ENCODE measurements at places on chromosomes 3 and 15. TPM values are rescaled to one million over a fixed set of nuclear protein-coding genes. Genes with fewer than 3 reads are reported as not detected.
A peak's percentile ranks its signal among the peaks of the same experiment; 100 is the strongest.

STRIT1 gene
- total RNA-seq: not detected

ASB14 gene
- total RNA-seq: not detected

- DNase-seq: no peak
Observed at GRCh38 chr3:154684021-154684420, 254.0 kb upstream of the GPR149 start.

DNA sequence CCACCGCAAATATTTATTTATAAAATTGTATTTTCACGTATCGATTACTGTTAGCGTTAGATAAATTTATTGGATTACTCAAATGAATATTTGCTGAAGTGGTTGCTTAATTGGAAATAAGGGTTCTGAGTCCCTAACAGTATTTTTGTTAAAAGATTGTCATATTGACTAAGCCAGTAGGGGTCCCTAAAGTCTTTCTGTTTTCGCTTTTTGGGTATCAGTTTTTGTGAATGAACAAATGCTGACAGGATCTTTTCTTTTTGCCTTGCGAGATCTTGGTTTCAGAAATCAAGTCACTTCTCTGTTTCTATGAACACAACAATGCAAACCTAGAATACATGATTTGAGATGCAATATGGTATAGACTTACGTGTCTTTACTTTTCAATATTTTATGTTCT lies 7.1 kb downstream of the RAD51 start:
- DNase-seq: no peak

GRCh38 chr3:23389686-23390085 lies 186.6 kb downstream of the UBE2E2 start:
- no peak for DNase-seq

CISH gene
- 13.1 TPM for total RNA-seq

CAPN3 gene
- 42.9 TPM for total RNA-seq

DNA sequence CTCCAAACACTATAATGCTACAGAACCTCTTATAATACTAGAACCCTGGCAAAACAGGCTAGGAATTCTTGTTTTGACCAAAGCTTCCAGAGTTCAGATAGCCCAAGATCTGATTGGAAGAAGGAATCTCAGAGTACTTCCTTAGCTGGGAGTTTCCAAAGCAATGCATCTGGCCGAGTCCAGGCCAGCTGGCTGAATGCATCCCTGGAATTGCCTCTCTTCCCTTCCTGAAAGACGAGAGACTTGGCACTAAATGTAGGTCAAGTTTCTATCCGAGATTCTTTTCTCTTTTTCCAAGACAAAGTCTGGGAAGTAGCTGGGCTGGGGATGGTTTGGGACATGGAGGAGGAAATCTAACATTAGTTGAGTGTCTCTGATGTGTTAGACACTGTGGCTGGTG lies 68.7 kb upstream of the ADPGK start:
- DNase-seq: no peak

DNA sequence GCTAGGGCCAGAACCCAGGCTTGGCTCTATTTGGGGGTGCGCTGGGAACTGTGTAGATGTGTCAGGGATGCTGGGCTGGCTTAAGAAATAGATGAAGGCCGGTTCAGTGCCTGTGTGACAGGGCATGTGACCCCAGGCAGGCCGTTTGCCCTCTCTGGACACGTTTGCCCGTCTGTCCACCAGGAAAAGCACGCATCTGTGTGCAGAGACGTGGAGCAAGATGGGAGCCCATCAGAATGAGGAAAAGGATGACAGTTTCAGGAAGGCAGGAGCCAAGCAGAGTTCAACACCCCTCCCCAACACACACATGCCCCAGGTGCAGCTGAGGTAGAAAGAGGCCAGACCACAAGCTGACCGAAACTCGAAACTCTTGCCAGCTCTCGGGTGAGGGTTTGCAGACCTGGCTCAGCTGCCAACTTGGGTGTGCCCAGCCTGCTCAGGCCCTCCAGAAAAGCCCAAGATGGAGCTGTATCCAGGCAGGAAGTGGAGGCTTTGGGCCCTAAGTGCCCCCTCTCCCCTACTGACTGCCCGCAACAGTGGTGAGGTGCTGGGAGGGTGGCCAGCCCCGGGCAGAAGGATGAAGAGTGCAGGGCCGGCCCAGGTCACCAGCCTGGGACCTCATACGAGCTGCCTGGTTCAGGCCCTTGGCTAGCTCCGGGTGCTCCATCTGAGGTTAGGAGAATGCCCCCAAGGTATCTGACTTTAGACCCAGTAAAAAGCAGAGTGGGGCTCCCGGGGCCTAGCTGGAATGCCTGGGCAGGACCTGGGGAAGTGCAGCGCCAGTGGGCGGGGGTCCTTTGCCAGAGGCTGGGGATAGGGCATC lies 10.2 kb upstream of the MESP1 start:
- no peak for DNase-seq

DNA sequence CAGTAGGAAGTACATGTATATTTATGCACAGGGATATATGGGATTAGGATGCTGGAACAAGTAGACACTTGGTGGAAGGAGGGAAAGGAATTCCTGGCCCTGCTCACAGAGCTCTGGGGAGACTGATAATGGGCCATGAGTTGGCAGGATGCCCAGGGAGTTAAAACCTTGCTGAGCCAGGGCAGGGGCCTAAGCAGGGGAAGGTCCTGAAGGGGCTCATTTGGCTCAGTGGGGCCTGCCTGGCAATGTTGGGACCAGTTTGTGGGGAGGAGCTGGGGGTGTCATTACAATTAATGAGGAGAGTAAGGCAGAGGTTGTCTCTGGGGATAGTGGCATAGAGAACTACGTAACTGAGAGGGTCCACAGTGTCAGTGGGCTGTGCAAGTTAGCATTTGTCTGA lies 124.2 kb upstream of the ADPGK start:
- no peak for DNase-seq

GRCh38 chr3:155771126-155771525 lies 26.3 kb upstream of the PLCH1 start:
- DNase-seq: no peak

DNA sequence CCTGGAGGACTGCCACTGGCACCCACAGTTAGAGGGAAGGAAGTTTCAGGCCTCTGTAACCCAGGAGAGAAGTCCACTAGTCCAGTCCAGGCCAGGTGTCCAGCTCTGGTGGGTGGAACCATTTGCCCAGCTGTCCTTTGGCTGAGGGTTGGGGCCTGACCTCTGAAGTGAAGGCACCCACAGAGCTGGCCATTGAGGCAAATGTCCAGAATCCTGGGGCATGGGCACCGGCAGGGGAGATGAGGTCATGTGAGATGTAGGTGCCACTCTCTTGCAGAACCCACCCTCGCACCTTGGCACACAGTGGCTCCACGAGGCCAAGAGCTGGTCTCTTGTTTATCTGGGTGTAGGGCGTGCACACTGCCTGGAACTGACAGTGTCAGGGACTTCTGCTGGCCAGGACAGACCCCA lies 162.8 kb downstream of the SMAD6 start:
- no peak for DNase-seq

DNA sequence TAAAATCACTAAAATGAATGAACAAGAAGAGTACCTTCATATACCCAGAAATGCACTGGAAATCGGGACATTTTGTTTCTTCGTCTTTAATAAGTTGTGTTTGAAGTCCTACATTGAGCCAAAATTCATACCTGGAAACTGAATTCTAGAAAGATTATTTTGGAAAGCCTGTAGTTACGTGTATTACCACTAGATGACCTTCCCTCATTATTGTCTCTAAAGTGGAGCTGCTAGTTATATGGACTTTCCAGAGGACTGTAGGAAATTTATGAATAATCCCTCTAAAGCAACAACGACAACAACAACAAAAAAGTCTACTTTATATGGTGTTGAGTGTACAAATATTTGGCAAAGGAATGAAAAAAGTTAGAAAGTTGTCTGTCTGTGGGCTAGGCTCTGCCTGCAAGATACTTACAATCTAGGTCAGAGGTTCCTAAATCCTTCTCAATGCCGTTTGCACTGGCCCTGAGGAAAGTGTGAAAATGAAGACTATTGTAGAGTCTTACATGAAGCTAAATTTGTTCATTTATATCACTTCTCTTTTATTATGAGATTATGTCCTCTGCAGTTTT lies 234.8 kb upstream of the NR2E3 start:
- no peak for DNase-seq

DNA sequence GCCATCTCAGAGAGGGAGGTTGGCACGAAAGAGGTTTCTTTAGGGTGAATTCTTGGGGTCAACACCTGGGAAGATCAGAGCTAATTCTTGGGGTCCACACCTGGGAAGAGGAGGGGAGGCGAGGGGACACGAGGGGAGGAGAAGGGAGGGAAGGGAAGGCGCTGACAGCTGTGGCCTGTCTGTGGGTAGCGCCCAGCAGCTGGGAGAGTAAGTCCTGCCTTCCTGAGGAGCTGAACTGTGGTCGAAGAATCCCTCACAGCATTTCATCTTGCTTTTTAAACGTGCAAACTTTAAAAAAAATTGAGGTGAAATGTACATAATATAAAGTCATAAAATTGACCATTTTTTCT lies 63.2 kb upstream of the CGNL1 start:
- DNase-seq: no peak

- DNase-seq: no peak
Observed at GRCh38 chr3:139173372-139174108, 128.8 kb upstream of the PRR23C start.

WWTR1 gene
- total RNA-seq: 78.1 TPM

DNA sequence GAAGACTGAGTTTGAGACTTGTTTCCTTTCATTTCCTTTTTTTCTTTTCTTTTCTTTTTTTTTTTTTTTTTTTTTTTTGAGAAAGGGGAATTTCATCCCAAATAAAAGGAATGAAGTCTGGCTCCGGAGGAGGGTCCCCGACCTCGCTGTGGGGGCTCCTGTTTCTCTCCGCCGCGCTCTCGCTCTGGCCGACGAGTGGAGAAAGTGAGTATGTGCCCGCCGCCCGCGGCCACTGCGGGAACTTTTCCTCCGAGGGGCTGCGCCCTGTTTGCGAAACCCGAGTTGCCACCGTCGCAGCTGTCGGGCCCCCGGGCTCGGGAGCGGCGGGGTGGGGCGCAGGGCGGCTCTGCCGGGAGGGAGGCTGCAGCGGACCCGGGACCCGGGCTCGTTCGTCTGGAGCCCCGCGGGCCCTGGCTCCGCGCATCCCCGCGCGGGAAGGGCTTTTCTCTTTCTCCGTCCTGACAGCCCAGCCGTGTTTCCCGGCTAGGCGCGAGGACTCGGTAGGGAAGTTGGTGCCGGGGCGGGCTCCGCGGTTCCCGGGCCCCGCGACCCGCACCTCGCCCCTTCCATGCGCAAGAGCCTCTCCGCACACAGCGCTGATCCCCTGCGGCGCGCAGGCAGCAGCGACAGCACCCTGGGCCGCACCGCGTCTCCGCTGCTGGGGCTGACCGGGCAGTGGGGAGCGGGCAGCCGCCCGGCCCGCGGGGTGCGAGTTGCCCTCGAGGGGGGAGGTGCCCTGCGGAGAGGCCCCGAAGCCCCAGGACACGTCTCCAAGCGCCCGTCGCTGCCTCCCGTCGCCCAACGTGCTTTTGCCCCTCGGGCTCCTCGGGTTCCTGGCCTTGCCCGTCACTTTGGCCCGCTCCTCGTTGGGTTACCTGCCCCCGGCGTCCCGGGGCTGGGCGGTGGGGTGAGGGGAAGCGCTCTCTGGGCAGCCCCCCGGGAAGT lies 1.4 kb downstream of the IGF1R start:
- DNase-seq: peak; percentile 92

DNA sequence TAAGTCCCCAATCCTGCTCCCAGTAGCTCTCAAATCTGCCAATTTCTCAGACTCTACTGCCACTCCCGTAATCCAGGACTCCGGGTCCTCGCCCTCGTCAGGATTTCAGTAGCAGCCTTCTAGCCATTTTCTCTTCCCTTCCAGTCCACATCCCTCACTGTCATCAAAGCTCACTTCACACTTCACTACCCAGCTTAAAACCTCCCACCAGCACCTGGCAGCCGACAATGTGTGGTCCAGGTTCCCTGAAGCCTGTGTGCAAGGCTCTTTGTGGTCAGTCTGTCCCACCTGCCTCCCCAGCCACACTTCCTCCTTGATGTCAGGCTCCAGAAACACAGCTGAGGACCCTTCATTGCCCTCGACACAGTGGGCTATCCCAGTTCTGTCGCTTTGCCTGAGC lies 304.5 kb upstream of the ROPN1 start:
- DNase-seq: no peak

DNA sequence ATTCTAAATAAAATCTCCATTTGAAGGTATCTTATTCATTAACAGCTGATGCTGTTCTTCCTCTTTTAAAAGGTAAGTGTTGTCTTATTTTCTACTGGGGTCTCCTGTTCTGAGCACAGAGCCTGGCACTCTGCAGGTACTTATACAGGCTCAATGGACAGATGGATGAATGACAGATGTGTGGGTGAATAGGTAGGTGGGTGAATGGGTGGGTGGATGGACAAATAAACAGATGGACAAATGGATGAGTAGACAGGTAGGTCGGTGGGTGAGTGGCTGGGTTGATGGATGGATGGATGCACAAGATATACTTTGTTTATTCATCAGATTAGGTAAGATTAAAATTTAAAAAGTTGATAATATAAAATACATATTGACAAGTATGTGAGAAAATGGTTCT lies 53.5 kb downstream of the SLC41A3 start:
- DNase-seq: no peak

TEX264 gene
- total RNA-seq: 161 TPM

DNA sequence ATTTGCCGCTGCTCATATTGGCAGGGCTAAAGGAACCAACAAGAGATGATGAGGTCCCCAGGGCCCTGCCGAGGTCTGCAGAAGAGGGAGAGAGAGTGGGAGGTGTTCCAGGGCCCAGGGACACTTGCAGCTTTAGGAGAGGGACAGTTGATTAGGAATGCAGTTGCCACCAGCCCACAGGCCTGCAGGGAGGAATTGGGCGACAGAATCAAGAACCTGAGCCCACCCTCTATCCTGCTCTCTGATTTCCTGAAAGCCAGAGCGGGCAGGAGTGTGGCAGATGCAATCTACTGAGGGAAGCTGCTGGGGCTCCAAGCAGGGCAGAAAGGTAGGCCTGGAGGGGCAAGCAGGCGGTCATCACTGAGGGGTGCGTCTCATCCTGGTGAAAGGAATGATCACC lies 12.1 kb upstream of the PRR23E start:
- DNase-seq: no peak

- no peak for DNase-seq
Observed at GRCh38 chr15:74245342-74245931, 9.3 kb downstream of the CCDC33 start.

GRCh38 chr3:57141719-57142410 lies 23.3 kb downstream of the IL17RD start:
- DNase-seq: peak; percentile 46

- no peak for DNase-seq
Observed at GRCh38 chr15:94297558-94297957, 66.2 kb downstream of the MCTP2 start.

DNA sequence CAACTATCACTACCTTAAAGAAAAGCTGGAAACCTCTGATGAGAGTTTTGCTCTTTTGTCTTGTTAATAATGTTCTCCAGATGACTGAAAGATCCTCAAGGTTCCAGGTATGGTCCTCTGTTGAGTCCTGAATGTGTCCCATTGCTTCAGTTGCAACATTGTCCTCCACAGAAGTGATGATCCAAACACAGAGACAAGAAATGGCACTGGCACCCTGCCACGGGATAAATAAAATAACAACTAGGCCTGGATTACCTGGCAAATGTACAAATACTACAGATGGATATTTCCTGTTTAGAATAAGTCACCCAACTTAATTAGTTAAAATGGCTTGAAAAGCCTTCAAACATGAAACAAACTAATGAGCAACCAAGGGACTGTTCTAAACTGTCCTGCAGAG lies 58.3 kb downstream of the EIF3J start:
- no peak for DNase-seq

- no peak for DNase-seq
Observed at GRCh38 chr15:43251871-43252250, 14.9 kb downstream of the TGM5 start.

All from lower leg skin (tissue), 4 donors.